ENCODE measurements at places on chromosomes 6 and 20.

DNA sequence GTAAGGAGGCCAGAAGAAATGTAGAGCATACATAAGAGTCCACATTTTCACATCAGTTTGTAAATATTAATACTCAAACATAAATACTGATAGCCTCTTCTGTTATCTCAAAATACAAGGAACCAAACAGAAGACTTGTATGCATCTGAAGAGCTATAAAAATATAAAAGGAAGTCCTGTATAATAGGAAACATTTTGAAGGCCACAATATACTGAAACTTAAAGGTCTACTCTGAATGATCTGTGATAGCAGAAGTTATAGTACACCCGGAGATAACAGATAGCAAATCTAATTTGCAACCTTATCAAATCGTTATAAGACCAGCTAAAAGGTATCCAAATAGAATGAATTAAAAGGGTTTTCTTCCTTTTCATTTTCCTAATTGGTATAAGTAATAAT lies 111.2 kb downstream of the HIVEP2 start:
- no peak for DNase-seq

DNA sequence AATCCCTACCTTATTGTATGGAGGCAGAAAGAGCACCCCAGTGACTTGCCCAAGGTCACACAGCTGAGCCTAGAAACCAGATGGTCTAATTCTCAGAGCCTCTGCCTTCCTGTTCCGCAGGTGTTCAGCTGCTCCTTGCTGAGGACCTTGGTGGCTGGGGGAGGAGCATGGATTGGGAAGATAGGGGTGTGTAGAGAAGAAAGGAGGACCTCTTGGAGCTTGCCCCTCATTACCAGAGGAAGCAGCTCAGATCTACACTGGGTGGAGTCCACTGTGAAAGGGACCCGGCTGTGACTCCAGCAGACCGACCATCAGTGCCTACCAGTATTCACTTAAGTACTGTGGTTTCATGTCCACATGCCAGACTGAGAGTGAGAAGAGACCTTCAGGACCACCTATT lies 15.2 kb downstream of the FOXP4 start:
- DNase-seq: no peak

GRCh38 chr20:49769048-49769581 lies 43.5 kb upstream of the SLC9A8 start:
- no peak for DNase-seq

DNA sequence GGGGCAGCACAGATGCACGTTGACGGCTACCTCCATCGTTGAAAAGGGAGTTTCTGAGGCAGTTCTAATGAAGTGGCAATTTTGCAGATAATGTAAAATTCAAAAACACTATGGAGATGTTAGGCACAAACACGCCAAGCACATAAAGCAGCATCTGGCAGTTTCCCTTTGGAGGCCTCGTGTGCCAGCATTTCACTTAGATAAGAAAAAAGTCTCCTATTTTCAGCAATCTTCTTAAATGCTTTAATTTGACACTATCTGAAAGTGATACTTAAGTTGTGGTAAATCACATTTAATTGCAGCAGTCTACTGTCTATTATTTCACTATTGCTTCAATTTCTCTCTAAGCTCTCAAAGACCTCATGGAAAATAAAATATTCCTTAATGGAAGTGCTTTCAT lies 125.3 kb upstream of the PROKR2 start:
- DNase-seq: no peak

DNA sequence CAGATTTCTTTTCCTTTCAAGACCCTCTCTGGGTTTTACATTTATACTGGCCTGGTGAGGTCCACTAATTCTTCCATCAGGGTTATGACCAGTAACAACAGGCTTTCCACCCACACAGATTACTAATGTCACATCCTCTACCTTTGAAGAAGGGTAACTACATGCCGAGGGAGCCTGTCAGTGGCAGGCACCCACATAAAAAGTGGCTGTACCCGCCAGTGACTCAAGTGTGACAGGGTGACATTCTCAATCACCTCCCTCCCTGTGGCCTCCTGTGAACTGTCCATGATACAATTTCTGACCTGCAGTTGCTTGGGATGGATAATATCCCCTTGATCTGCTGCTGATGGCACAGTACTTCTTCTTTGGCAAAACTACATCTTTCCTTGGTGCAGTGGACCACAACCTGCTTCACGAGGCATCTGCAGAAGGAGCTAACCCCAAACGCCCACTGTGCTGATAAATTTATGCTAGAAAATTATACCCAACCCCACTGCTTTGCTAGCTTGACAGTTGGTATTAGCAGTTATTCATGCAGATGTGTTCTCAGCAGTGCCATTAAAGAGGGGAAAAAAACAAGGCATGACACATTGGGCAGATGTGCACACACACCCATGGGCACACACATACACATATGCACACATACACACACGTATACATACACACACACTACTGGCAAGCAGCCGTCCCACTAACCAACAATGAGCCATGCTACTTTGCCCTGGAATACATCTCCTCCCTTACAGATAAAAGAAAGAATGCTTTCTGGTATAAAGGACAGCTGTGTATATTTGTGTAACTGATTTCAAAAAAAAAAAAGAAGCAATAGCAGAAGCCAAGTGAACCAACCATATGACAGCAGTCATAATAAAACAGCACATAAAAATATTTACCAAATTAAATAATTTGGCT lies 20.8 kb downstream of the GFOD1 start:
- DNase-seq: no peak

- DNase-seq: no peak
Measured at GRCh38 chr20:45339084-45339483, 9.1 kb downstream of the SDC4 start.

GRCh38 chr6:122028933-122029522 lies 370.4 kb upstream of the HSF2 start:
- DNase-seq: no peak

- DNase-seq: no peak
Measured at GRCh38 chr6:28269492-28269891, 2.5 kb downstream of the ZSCAN26 start.

- no peak for DNase-seq
Measured at GRCh38 chr20:4300921-4301320, 285.6 kb upstream of the RNF24 start.

DNA sequence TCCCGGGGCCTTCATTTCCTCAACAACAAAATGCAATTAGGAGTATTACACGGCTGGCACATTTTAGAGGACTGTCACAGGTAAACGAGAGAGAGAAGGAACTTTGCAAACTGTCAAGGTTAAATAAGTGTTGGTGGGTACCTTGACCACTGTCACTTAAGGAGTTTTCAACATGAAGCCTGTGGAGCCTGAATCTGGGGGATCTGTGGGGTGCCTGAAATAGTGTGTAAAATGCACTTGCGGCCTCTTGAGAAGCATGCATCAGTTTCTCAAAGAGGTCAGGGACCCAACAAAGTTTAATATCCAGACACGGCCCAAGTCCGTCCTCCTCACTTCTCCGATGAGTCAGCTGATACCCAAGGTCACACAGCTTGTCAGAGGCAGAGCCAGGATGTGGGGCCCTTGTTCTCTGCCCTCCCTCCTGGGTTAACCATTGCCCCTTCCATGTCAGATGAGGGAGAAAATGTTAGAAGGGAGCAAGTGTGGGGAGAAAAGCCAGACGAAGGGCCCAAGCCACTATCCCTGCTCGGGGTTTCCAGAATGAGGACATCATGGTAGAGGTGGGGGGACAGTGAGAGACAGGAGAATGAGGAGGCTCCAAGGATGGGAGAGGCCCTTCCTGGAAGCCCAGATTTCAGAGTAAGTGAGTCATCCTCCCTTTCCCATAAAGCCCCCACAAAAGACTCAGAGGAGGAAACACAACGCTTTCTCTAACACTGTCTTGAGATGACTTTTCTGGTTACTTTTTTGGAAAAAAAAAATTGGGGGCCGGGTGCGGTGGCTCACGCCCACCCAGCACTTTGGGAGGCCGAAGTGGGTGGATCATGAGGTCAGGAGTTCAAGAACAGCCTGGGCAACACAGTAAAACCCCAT lies 42.2 kb downstream of the C6orf132 start:
- no peak for DNase-seq

- no peak for DNase-seq
Measured at GRCh38 chr6:72728706-72729343, 107.0 kb downstream of the KCNQ5 start.

DNA sequence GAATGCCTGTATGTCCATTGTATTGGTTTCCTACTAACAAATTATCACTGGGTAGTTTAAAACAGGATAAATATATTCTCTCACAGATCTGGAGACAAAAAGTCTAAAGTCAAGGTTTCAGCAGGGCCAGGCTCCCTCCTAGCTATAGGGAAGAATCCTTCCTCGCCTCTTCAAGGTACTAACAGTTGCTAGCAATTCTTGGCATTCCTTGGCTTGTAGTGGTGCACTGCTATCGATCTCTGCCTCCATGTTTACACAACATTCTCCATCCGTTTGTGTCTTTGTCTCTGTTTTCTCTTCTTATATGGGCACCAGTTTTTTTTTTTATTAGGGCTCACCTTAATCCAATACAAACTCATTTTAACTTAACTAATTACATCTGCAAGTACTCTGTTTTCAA lies 48.9 kb downstream of the OR2B6 start:
- no peak for DNase-seq

DNA sequence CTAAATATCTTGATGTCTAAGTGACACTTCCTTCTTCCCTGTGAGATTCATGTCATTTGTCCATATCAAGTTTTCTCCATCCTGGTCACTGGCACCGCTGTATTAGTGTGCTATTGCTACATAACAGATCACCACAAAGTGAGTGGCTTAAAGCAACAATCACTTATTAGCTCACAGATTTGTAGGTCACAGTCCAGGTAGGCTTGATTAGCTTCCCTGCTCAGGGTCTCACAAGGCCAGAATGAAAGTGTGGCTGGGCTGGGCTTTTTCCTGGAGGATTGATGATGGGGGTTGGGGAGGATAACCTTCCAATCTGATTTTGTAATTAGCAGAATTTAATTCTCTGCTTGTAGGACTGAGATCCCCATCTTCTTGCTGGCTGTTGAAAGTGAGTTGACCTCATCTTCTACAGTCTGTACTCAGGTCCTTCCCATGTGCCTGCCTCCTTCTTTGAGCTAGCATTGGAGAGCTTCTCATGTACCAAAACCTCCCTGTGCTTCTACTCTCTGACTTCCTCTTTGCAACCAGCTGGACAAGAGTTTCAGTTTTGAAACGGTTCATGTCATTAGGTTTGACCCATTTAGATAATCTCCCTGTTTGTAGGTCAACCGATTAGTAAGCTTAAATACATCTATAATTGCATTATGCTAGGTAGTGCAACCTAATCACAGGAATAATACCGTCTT lies 152.4 kb upstream of the MAN1A1 start:
- DNase-seq: no peak
